ENCODE measurements at places on chromosomes 6 and 20. TPM values are rescaled to one million over a fixed set of nuclear protein-coding genes. Genes with fewer than 3 reads are reported as not detected.
A peak's percentile ranks its signal among the peaks of the same experiment; 100 is the strongest.

GRCh38 chr6:129755787-129756186, 45.8 kb upstream of the ARHGAP18 start:
- DNase-seq, result no peak

DNA sequence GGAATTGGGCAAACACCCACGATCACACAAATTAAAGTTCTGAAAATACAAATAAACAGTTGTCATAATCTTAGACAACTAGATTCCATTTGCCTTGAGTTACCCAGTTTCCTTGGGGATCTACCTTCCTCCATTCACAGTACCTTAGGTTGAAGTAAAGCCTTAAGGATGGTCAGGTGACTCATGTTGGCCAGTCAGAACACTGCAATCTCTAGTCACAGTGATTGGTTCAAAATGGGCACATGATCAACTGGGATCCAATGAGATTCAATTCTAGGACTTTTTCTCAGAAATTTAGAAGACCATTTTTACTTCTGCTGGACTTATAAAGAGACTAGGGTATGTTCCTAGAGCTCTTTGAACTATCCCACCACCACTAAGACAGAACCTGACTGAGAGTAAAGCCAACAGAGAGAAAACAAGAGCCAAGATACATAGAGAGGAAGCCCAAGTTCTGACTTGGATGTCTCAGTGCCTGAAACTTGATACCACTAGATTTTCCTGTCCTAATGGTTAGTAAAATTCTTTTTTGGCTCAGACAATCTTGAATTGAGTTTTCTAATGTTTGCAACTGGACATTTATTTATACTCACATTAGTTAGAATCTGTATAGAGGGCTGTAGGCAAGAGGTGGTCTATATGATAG, 8.6 kb upstream of the CLIC5 start:
- no peak for DNase-seq

- no peak for DNase-seq
These were observed 48.9 kb upstream of the SIRPA start for GRCh38 chr20:1846341-1846740.

TPX2 gene
- total RNA-seq, result 62.7 TPM

GRCh38 chr6:142853244-142854180, 91.5 kb downstream of the HIVEP2 start:
- DNase-seq, result no peak

DNA sequence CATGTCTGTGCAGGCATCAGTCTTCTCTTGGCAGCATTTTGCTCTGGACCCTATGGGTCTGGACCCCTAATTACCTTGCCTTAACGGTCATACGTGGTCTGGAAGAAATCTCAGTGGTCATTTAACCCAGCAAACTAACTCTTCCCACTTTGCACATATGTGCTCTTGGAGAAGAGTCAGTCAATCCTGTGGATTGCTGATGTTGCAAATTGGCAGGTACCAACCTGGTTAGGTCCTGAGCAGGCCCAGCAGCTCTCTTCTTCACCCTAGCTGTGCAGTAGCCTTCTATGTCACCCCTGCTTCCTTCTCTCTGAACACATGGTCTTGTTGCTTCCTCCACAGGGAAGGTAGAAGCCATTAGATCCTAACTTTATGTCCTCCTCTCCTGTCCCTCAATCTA, 1.6 kb downstream of the CEP43 start:
- DNase-seq, result no peak

SLC17A1 gene
- not detected for total RNA-seq

- DNase-seq, result no peak
These were observed 390.0 kb downstream of the MMUT start for GRCh38 chr6:49072885-49073620.

DNA sequence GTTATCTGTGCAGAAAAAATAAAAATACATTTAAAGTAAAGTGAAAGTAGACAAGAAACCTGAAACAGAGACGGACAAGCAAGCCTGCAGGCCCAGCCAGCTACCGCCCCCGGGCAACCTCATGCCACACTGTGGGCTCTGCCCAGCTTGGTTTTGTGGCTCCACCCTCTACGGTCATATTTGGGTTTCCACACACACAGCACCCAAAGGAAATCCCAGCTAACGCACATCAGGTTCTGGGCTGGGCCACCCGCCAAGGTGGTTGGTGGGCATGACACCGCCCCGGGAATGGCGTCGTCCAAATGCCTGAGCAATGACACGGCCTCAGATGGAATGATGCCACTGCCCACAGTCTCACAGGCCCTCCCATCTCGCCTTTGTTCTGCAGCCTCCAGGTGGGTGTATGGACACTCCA, 22.9 kb downstream of the FAM110A start:
- peak; percentile 26 for DNase-seq

DNA sequence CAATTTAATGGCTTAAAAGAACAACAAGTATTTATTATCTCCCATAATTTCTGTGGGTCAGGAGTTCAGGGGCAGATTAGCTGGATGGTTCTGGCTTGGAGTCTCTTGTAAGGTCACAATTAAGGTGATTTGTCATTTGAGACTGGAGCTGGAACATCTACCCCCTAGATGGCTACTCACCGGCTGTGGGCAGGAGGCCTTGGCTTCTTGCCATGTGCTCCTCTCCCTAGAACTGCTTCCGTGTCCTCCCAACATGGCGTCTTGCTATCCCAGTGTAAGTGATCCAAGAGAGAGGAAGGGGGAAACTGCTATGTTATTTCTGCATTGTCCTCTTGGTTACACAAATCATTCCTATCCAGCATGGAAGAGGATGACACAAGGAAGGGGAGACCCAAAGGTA, 210.2 kb upstream of the ECI2 start:
- DNase-seq, result no peak

DNA sequence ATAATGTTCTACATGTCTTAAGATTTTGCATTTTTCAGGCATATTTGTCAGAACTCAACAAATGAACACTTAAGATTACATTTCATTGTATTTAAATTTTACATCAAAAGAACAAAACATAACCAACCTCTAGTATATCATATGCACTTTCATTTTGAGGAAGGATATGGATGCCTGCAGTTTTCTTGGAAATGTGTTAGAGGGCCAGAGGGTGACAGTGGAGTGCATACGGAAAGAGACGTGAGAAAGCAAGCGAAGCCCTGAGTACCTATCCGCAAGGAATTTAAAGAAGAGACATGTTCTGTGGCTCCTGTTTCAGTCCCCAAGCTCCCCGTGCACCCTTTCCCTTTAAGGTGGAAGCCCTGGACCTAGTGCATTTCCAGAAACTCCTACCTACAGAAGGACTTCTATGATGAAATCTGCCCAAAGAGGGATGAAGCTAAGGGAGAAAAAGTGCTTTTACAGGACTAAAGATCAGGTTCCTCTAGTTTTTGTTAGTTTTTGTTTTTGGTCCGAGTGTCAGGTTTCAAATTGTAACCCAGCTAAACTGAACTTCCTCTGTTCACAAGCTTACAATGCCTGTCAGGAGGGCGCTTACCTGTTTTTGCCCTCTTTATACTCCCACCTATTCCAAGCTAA, 38.8 kb downstream of the EZR start:
- no peak for DNase-seq

MOXD1 gene
- not detected for total RNA-seq

DNA sequence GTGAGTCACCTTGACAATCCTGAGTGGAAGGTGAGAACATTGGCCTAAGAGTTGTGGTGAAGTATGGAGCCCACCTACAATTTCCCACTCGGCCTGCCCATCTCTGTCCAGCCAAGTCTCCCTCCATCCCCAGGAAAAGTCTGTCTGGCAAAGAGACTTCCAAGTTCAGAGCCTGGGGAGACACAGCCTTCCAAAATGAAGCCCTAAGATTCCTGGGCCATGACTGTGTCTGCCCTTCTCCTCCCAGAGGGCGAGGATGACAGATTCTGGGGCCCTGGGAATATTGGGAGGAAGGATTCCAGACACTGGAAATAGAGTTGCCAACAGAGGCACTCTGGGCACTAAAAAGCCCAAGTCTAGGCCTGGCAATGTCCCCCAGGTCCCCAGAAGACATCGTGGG, 176.8 kb downstream of the NFATC2 start:
- no peak for DNase-seq

- peak; percentile 56 for DNase-seq
These were observed 17.9 kb downstream of the GNAS start for GRCh38 chr20:58870293-58871014.

DNA sequence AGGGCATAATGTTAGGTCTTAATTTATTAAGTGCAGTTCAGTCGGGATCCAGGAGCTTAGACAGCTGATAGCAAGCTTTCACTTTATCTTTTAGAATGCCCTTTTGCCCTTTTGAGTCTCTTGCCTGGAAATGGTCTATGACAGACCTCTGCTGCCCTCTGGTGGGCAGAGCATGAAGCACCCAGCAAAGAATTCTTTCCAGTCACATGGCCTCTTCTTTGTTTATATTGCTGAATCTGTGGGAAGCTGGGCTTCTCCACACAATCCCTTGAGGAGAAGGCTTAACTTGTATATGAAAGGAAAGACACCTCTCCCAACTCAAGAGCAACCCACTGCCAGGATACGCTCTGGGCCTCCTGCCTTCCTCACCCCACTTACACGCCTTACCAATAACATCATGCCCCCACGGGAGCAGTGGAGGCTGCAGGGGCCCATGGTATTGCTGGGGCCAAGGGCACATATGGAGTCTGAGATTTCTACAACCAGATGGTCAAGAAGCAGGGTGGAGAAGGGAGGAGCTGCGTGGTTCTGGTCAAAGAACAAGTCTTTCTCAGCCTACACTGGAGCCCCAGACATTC, 20.4 kb downstream of the WFDC3 start:
- peak; percentile 71 for DNase-seq

- no peak for DNase-seq
These were observed 109.0 kb downstream of the TAF4 start for GRCh38 chr20:61956396-61957342.

DNA sequence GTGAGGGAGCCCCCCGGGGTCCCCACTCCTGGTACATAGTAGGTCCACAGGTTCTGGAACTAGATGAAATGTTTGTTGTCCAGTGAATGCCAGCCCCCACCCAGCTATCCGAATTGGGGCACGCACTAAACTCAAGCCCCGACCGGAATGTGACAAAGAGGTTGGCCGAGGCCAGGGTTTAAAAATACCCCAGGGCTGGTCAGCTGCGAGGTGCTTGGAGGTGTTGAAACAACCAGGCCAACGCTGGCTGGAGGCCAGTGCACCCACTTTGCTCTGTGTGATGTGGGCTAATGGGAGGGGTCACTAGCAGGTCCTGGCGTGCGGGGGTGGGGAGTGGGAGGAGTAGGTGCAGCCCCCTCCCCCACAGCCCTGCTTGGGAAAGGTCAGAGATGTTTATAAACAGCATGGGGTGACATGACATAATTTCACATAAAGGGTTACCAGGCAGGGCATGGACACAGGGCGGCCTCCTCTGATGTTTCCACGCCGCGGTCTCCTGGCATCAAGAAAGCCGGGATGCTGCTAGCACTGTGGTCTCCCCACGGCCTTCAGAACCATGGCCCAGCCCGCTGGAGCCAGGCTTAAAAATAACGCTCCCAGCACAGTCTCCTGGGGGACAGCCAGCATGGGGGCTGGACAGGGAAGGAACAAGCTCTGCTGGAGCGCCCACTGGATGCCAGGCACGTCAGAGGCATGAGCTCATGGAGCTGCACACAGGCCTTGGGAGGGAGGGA, 111.2 kb upstream of the PTPN1 start:
- no peak for DNase-seq

DNA sequence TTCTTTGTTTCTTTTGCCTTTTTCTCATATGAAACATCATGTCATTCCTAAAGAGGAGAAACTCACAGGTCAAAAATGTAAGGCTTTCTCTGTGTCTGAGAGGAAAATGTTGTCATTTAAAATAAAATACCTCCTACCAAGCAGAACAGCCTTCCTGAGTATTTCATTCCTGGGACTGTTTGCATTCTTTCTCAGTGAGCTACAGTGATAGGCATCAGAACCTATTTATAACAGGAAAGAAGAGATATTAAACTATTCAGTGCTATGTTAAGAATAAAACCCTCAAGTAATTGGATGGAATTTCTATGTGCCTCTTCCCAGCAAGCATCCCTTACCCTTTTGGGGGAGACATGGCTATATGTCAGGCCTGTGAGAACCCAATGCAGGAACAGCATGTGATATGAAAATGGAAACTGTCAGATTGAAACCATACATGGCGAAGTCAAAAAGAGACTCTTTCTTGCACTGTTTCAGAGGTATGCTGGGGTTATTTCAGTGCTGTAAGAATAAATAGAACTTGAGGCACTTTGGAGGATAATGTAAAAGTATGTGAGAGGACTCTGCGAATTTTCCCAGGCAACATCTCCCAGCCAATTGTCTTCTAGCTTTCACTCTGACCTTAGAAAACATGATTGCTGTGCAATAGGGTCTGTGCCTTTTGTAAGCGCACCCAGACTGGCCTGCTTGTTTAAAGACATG, 133.8 kb upstream of the CCN2 start:
- no peak for DNase-seq

PI3 gene
- not detected for total RNA-seq

DNA sequence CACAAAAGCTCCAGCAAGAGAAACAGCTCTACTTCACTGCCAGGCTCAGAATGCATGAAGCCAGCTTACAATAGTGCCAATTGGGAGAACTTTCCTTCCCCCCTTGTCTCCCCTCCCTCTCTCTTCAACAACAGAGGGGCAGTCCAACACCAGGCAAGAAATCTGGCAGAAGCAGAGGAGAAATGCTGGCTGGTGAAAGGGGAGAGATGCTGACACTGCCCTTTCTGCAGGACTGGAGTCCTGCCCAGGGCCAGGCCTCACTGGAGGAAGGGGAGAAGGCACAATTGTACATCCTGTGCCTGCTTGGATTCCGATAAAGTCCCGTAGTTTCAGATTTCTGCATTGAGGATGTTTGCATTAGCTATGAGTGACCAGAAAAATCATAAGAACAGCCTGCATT, 148.6 kb downstream of the LRRC1 start:
- DNase-seq, result no peak

- no peak for DNase-seq
These were observed 197.3 kb downstream of the CENPW start for GRCh38 chr6:126537061-126537816.

- no peak for DNase-seq
These were observed 48.4 kb upstream of the FRMD1 start for GRCh38 chr6:168127384-168127868.

LAMA2 gene
- total RNA-seq, result 0.09 TPM

SYCP2 gene
- total RNA-seq, result 3.8 TPM

CLPSL2 gene
- not detected for total RNA-seq

OOEP gene
- total RNA-seq, result not detected

GRCh38 chr20:64038224-64038564, 2.2 kb downstream of the C20orf204 start:
- no peak for DNase-seq

DNA sequence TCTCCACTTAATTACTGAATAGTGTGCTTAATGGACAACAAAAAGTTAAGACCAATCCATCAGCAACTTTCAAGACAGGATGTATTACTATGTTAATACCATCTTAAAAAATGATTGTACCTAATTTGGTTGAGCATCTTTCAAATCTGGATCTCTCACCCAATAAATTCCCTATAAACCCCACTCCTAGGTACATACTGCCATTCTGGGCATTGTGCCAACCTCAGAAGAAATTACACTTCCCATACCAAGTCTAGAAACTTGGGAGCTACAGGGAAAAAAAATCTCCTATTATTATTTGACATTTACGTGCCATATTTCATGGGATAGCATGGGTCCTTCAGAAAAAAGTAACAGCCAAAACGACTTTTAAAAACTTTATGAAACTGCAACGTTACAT, 5.1 kb downstream of the SYNCRIP start:
- no peak for DNase-seq

GHRH gene
- not detected for total RNA-seq

ACSS1 gene
- 24.5 TPM for total RNA-seq

CHRNA4 gene
- not detected for total RNA-seq

GRCh38 chr6:82954937-82955577, 110.6 kb downstream of the UBE3D start:
- DNase-seq, result no peak

Measured in CD8-positive, alpha-beta memory T cell (primary cell).